Left ventricle myocardium inferior (tissue), 1 donor: ENCODE measurements at places on chromosomes 4 and X. TPM values are rescaled to one million over a fixed set of nuclear protein-coding genes. Genes with fewer than 3 reads are reported as not detected.

DNA sequence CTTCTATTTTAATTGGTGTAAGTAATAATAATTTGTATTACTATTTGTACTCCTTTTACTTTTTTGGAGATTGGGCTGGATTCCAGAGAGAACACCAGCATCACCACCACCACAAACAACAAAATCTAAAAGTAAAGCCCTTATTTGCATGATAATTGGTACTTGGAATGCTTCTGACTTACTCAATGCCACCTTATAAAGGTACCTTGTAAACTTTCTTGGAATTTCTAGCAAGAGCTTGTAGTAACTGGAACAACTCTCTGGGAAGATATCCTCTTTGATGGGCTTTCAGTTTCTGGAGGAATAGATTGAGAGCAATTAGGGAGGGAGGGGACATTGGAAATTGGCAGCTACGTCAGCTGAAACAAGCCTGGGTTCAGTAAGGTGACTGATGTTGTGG lies 20.2 kb upstream of the PITX2 start:
- DNase-seq, result no peak

GRCh38 chr4:80374180-80374579 lies 38.6 kb downstream of the CFAP299 start:
- DNase-seq, result no peak

DNA sequence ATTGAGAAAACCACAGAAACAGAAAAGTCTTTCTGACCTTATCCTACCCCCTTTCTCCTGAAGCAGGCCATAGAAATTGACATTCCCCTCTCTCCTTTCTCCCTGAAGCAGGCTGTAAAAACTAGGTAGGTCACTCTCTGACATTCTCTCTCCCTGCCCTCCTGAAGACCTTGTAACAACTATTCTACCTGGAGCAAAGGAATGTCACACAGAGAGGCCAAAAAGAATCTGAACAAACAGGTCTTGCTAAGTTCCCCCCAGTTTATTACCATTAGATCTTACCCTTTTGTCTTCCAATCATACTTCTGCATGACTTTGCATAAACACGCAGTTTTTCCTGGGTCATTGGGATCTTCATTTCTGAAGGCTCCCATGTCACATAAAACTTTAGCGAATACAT lies 198.3 kb upstream of the GYPA start:
- no peak for DNase-seq

SLIT2 gene
- total RNA-seq, result 6.0 TPM

GRCh38 chr4:57351731-57352130 lies 241.5 kb upstream of the IGFBP7 start:
- DNase-seq, result no peak

SUV39H1 gene
- total RNA-seq, result 2.6 TPM

GRCh38 chr4:169912996-169913395 lies 113.2 kb downstream of the MFAP3L start:
- DNase-seq, result no peak

- DNase-seq, result no peak
Measured at GRCh38 chrX:41708486-41708885, 15.5 kb upstream of the GPR82 start.

DNA sequence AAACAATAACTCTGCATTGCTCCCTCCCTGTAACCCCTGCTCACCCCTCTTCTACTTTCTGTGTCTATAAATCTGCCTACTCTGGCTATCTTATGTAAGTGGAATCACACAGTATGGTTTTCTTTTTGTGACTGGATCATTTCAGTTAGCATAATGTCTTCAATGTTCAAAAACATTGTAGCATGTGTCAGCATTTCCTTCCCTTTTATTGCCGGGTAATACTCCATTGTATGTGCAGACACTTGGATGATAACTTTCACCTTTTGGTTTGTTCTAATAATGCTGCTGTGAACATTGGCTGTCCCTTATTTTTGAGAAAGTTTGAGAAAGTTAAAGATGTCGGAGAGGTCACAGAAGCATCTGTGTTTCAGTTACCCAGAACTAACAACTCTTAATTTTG lies 60.6 kb upstream of the TLR2 start:
- DNase-seq, result no peak

CSAG2 gene
- total RNA-seq, result not detected
